Muscle of back (tissue), 13 donors: ENCODE measurements at places on chromosomes 4 and X. TPM values are rescaled to one million over a fixed set of nuclear protein-coding genes. Genes with fewer than 3 reads are reported as not detected.

The MAP7D3 gene
- 18.7 TPM for polyA plus RNA-seq

The VGLL1 gene
- not detected for polyA plus RNA-seq

The PLXNB3 gene
- polyA plus RNA-seq, result 2.9 TPM

The GLUD2 gene
- 2.5 TPM for polyA plus RNA-seq

The SYTL5 gene
- 0.10 TPM for polyA plus RNA-seq

The AMBN gene
- polyA plus RNA-seq, result not detected

The KLKB1 gene
- polyA plus RNA-seq, result 0.49 TPM

The PARM1 gene
- polyA plus RNA-seq, result 80.6 TPM

The ZNF732 gene
- polyA plus RNA-seq, result 1.6 TPM

- no peak for DNase-seq
Measured at GRCh38 chr4:188016754-188017153, 21.2 kb downstream of the ZFP42 start.

- DNase-seq, result no peak
Measured at GRCh38 chrX:137413190-137413589, 152.7 kb upstream of the ZIC3 start.

- no peak for DNase-seq
Measured at GRCh38 chrX:13605611-13606010, 36.2 kb downstream of the EGFL6 start.

GRCh38 chr4:30056016-30056766 lies 664.0 kb upstream of the PCDH7 start:
- no peak for DNase-seq

DNA sequence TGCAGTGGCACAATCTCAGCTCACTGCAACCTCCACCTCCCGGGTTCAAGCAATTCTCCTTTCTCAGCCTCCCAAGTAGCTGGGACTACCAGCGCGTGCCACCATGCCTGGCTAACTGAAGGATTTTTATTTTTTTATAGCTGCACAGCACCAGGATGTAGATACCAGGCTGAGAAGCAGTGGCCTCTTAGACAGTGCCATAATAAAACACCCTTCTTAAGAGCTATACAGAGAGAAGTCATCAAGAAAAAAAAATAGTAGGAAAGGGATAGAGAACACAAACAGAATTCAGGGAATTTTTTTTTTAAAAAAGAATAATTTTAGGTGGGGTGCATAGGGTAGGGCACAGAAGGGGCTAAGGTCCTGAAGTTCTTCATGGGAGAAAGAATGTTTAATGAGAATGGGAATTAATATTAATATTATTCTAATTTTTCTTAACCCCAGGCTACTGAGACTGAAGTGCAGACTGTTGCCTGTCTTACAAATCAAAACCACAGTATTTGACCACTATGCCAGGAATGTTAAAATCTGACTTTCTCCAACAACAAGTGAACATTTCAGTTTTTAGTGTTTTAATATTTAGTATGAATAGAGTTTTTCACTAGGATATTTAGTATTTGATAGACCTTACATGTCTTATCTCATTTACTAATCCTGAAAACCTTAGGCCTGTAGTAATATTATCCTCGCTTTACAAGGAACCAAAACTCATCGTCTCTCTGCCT lies 146.7 kb downstream of the KCNIP4 start:
- no peak for DNase-seq

GRCh38 chrX:135420831-135421230 lies 913 bp upstream of the SMIM10L2A start:
- no peak for DNase-seq

- no peak for DNase-seq
Measured at GRCh38 chrX:47634871-47635575, 5.3 kb upstream of the CFP start.

GRCh38 chr4:188432328-188432727 lies 293.1 kb downstream of the TRIML1 start:
- no peak for DNase-seq

GRCh38 chr4:54192811-54193210 lies 36.3 kb upstream of the PDGFRA start:
- no peak for DNase-seq

DNA sequence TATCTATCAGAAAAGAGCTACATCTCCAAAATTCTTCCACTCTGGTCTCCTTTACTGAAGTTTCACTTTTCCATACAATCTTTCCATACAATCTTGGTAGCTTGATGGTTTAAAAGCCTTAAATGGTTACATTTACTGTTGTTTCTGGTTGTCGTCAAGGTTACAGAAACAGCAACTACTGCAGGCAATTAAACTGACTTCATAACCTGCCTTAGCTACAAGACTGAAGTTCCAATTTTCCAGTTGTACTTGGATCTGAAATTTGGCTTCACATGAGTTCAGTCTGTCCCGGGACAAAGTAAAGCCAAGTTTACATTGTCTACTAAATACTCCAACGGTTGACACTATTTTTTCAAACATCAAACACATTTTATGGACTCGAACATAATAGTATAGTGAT lies 326.4 kb downstream of the ANKRD50 start:
- peak; percentile 65 for DNase-seq

- DNase-seq, result peak; percentile 3
Measured at GRCh38 chrX:103253608-103254007, 1.3 kb downstream of the TCEAL8 start.

GRCh38 chr4:185809533-185810071 lies 2.4 kb downstream of the SORBS2 start:
- DNase-seq, result no peak

- DNase-seq, result no peak
Measured at GRCh38 chr4:874056-874455, 48.1 kb upstream of the CPLX1 start.

GRCh38 chr4:124768596-124769365 lies 56.2 kb upstream of the ANKRD50 start:
- no peak for DNase-seq

- DNase-seq, result no peak
Measured at GRCh38 chr4:4507923-4508322, 33.9 kb downstream of the STX18 start.

- DNase-seq, result no peak
Measured at GRCh38 chr4:187903700-187904099, 91.9 kb upstream of the ZFP42 start.

GRCh38 chrX:132948648-132949260 lies 9.7 kb downstream of the HS6ST2 start:
- no peak for DNase-seq

DNA sequence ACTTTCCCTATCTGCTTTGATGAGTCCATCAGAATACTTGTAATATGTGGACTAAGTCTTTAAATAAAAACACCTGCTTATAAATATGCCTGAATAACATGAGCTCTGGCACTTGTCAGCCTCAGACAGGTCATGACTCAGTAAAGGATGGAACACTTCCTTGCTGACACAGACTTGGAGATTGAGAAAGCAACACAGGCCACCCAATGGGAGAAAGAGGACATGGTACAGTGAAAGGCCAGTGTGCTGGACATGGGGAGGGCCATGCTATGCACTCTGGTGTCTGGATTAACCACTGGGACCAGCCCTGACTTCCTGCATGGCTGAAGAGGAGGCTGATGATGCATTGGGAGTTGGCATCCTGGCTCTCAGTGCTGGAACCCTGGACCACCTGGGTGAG lies 149.5 kb downstream of the DHRSX start:
- DNase-seq, result no peak

GRCh38 chr4:14920237-14920636 lies 82.0 kb upstream of the CPEB2 start:
- no peak for DNase-seq

DNA sequence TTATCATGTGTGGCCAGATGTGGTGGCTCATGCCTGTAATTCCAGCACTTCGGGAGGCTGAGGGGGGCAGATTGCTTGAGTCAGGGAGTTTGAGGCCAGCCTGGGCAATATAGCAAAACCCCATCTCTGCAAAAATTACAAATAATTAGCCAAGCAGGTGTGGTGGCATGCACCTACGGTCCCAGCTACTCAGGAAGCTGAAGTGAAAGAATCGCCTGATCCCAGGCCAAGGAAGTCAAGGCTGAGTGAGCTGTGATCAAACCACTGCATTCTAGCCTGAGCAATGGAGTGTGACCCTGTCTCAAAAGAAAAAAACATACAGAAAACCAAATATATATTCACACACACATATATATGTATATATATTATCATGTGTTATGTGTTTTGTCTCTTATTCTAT lies 15.0 kb downstream of the APELA start:
- DNase-seq, result no peak
